ENCODE measurements at places on chromosomes 4 and X. TPM values are rescaled to one million over a fixed set of nuclear protein-coding genes. Genes with fewer than 3 reads are reported as not detected.

DNA sequence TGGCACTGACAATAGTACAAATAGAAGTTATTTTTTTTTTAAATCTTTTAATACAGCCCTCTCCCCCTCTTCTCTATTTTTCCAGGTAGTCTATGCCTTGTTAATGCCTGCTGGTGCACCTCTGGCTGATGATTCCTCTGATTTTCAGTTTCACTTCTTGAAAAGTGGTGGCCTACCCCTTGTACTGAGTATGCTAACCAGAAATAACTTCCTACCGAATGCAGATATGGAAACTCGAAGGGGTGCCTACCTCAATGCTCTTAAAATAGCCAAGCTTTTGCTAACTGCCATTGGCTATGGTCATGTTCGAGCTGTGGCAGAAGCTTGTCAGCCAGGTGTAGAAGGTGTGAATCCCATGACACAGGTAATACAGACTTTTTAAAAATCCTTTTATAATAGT lies 99.1 kb downstream of the USP9X start:
- no peak for DNase-seq

DNA sequence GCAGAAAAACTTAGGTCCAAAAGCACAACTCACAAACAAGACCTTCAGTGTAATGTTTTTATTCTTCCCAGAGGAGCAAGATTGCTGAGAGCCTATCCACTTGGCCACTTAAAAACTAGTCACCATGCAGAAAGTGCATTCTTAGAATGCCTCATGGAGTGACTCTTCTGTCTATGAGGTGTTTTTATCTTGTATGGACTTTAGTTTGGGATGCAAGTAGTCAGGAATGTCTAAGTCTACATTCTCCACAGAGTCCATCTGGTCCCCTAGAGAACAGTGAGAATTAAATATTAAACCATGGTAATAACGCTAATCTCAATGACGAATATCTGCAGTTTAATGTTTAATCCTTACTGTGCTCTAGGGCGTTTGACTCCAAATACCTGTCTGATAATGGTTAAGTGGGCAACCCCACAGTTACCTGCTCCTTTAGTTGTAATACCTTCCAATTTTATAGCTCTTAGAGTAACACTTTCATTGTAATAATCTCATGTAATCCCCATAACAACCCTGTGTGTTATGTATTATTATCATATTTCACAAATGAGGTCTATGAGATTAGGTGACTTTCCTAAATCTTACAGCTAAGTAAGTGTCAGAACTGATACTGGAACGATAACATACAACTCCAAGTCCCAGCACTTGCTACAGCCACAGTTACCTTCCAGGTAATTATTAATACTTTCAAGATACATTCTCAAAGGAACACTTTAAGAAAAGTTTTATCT lies 235.6 kb upstream of the JADE1 start:
- no peak for DNase-seq

DNA sequence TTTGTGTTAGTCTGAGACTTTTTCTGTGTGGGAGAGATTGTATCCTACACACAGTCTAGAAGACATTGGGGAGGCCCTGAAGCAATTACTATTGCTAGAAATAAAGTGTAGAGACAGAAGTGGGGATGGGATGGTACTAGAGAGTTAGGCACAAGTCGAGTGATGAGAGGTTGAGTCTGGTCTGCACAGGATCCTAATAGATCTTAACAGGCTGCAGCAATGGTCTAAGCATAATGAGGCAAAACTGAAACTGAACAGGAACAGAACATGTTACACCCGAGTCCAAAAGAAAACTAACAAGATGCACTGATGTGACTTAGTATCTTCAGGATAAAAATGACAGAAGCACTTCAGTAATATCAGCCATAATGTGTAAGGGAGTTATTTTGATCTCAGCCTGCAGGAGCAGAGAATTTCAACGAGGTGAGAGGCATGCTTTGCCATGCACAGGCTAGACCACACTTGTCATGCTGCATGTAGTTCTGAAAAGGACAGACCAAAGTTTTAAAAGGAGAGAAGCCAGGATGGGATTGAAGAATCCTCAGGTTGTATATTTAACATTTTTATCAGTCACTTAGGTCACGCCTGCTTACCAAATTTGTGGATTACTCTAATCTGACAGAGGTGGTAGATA lies 205.8 kb upstream of the BOD1L1 start:
- no peak for DNase-seq

GRCh38 chr4:124943145-124943889 lies 230.8 kb upstream of the ANKRD50 start:
- DNase-seq: no peak

DNA sequence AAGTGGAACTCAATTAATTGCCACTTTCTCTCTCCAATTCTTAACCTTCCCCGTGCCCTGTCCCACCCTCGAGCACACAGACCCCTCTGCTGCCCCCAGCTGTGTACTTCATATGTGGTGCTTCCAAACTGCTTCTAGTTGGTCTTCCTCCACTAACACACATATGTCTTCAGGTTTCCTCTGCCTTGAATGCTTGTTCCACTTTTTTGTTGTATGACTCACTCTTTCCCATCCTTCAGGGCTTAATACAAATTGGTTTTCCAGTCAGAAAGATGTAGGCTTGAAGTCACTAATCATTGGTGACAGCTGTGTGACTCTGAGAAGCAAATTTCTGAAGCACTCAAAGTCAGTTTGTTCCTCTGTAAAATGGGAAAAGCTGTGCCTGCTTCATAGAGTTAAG lies 30.6 kb downstream of the TRIM2 start:
- no peak for DNase-seq

DNA sequence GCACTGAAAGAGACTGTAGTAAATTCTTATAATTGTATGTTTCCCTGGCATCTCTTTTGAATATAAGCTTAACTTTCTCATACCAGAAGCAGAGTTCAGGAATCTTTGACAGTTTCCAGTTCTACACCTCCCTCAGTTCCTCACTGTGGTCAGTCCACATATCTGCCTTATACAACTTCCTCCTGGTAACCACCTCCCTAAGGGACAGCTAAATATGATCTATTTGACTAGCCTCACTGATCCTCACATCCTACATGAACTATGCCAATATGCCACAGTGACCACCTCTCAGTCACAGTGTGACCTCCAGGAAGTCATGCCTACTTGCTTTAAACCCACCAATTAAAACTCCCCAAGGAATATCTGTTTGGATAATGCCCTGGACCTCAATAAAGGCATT lies 51.6 kb upstream of the HDAC8 start:
- DNase-seq: no peak

The AVPR2 gene
- total RNA-seq: 0.24 TPM
